Suprapubic skin (tissue), 4 donors: ENCODE measurements at places on chromosomes 6 and 20. TPM values are rescaled to one million over a fixed set of nuclear protein-coding genes. Genes with fewer than 3 reads are reported as not detected.

The COL19A1 gene
- not detected for total RNA-seq

DNA sequence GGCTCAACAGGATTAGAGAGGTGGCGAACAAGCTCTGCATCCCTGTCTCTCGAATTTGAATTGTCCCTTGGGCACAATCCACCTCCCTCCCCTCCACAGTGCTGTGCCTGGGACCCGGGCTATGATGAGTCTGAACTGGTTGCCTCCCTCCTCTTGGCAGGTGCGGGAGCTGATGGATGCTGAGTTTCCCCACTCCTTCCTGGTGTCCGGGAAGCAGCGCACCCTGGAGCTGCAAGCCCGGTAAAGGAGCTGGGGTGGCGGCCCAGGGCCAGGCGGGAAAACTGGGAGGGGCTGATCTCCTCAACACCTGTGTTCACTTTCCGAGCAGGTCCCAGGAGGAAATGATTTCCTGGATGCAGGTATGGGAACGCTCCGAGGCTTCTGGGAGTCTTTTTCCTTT, 14.9 kb downstream of the FGD2 start:
- no peak overlapping the region for H3K4me3 ChIP-seq
- no peak for DNase-seq
- H3K4me1 ChIP-seq = peaks cover 44% of the 10 kb centered on the region
- no peaks in the 10 kb centered on the region for H3K27me3 ChIP-seq

DNA sequence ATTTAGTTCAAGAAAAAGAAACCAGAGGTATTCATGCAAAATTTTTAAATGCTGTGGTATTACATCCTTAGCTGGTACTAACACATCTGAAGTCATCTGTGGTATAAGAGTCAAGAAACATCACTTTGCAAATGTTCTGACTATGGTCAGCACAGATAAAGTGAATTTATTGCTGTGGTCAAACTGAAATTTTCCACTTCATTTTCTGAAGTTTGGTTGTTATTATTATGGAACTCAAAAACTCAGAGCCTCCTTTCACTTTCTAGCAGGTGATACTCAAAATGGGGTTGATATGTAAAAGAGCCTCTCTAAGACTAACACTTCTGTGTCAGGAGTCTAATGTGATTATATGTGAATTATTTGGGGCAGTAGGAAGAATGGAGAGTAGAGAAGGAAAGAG, 257.8 kb downstream of the RNGTT start:
- H3K27ac ChIP-seq = no peak overlapping the region
- H3K4me1 ChIP-seq = no peaks in the 10 kb centered on the region
- H3K4me3 ChIP-seq = no peak overlapping the region
- no peaks in the 10 kb centered on the region for H3K36me3 ChIP-seq

The LGSN gene
- total RNA-seq = 0.30 TPM

DNA sequence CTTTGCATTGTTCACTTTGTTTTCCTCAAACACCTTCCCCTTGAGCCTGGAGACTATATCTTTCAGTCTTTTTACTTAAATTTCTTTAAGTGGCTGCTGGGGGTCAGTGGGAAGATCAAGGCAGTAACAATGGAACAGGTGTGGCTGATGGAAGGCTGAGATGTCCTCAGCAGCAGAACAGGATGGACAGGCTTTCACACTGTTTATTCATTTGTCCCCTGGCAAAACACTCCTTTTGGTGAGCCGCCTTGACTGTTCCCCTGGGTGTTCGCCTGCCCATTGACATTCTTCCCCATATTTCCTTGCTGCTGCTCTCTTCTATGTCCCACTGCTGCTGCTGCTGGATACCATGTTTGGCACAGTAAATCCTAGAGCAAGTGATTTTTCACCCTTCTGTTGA, 38.1 kb downstream of the RNF144B start:
- DNase-seq = no peak
- peak overlapping the region; percentile 24 for H3K27ac ChIP-seq
- no peak overlapping the region for H3K4me3 ChIP-seq
- H3K27me3 ChIP-seq = no peaks in the 10 kb centered on the region
